Inflammatory macrophage treated with lipopolysaccharide for 4 hours (primary cell): ENCODE measurements at places on chromosomes 4 and X.

- no peak for DNase-seq
These were observed 34.4 kb downstream of the SAGE1 start for GRCh38 chrX:135927897-135928296.

GRCh38 chrX:145609951-145610511 is 207.6 kb upstream of the SLITRK2 start:
- no peak for DNase-seq

DNA sequence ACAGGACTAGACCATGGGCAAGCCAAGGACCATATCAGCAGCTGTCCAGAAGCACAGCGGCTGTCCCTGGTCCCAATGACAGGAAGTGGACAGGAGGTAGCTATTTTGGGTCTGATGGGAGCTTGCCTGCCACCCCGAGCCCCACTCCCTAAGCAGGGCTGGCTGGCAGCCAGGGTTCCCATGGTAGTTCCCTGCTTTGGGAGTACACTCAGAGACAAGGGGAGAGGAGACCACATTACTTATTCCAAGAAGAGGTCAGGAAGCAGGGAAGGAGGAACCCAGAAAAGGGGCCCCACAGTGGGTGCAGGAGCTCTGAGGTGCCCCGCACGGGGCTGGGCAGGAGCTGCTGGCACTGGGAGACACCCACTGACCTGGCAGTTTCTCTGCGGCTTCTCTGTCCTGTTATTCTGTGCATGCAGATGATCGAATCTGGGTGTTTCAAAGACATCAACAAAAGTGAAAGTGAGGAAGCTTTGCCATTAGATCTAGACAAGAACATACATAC is 36.3 kb downstream of the HTT-AS start:
- peak; percentile 56 for DNase-seq

- no peak for DNase-seq
These were observed 1.1 kb downstream of the TIMP1 start for GRCh38 chrX:47583240-47583861.

DNA sequence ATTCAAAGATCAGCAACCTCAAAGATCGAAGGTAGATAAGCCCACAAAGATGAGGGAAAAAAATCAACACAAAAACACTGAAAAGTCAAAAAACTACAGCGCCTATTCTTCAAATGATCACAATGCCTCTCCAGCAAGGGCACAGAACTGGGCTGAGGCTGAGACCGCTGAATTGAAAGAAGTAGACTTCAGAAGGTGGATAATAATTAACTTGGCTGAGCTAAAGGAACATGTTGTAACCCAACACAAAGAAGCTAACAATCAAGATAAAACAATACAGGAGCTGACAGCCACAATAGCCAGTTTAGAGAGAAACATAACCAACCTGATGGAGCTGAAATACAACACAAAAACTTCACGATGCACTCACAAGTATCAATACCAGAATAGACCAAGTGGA is 231.1 kb downstream of the STPG2 start:
- no peak for DNase-seq

DNA sequence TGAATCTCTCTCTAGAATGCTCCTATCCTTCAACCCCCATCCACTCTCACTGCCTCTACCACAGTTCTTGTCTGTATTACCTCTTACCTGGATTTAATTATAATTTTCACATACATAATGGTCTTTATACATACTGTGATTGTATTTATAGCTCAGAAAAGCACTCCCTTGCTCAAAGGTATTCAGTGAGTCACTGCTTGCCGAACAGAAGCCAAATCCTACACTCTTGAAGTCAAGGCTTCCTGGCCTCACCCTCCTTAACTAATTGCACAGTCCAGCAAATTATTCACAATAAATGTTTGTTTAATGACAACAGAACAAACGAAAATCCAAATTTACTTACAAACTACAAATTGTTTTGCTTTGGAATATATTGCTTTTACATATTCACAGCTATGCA is 159.5 kb downstream of the KLHL13 start:
- no peak for DNase-seq

GRCh38 chr4:146170149-146170548 is 5.4 kb upstream of the LSM6 start:
- DNase-seq = no peak

DNA sequence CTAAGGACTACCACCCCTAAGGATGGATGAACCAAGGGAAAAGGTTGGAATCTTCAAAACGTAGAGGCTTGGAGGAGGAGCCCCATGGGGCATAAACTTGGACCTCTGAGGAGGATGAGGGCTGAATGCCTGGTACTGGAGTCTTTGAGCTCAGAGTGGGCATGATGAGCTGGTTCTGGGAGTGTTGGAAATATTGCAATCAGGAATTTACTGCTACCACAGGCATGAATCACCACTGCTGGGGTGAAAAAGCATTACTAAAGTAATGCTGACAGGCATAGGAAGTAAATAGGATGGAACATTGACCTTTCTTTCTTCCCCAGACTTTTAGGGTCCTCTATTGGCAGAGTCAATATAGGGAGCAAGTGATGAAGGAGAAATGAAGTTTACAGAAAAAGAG is 105.8 kb upstream of the RPS6KA3 start:
- peak; percentile 64 for DNase-seq

GRCh38 chr4:57106181-57106580 is 4.0 kb downstream of the IGFBP7 start:
- DNase-seq = no peak

DNA sequence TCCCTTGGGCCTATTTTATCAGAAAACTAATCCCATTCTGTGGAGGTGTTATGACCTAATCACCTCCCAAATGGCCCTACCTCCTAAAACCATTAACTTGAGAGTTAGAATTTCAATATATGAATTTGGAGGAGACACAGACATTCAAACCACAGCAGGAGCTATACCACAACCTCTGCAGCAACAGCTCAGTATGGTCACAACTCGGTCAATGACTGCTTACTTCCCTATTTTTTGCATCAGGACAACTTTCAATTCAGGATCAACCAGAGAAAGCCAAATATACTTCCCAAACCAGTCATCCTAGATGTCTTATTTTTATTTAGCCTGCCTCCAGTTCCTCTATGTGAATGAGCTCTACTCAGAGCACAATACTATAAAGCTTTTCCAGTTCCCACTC is 11.3 kb upstream of the SMARCA5 start:
- DNase-seq = peak; percentile 30

DNA sequence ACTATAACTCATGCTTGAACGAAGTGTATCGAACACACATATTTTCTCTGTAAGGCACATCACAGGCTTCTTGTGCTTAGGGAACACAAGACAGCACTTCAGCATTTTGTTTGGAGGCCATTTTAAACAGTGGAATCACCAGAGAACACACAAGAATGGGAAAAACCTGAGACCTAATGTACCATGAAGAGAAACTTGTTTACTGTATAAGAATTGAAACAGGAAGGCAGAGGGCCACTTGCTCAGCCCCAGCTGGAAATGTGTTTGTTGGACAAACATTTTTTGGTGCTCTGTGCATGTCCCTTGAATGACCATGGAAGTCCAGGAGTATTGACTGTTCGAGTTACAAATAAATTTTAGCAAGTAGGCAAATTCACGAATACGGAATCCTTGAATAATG is 47.5 kb downstream of the RAPGEF2 start:
- no peak for DNase-seq

GRCh38 chr4:48585401-48585800 is 95.3 kb downstream of the ZAR1 start:
- DNase-seq = no peak

- no peak for DNase-seq
These were observed 26.6 kb downstream of the TNIP2 start for GRCh38 chr4:2729533-2729875.

GRCh38 chr4:111434586-111434985 is 710.7 kb upstream of the FAM241A start:
- DNase-seq = no peak

GRCh38 chr4:112386071-112386470 is 88.9 kb downstream of the ALPK1 start:
- no peak for DNase-seq

DNA sequence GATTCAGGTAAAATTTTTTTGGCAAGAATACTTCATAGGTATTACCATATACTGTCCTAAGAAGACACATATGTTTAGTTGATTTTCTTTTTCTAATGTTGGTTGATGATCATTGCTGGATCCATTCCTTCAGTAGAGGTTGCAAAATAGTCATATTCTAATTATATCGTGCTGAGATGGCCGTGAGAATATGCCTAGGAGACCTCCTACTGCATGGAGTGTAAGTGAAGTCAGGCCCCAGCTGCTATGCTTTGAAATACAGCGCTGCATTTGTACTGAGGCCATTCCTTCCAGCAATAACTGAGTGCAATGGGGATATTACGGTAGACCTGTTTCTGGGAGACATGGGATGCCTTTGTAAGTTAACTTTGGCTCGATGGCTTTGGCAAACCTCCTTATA is 6.7 kb upstream of the PLAC8 start:
- no peak for DNase-seq
